ENCODE measurements at places on chromosomes 1 and 21.

DNA sequence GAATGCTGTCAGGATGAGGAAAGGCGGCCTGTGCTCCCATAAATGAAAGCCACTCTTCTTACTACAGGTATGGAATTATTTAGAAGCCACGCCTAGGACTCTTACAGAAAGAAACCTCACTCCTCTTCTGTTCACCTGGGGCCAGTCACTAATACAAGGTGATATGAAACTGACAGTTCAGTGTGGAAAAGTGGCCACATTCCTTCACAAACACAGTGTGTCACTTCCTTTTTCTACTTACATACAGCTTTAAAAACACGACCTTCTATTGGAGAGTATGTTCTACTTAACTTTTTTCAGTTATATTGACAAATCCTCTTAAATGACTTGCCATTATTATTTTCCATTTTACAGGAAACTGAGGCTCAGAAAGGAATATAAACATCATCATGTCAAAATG lies 163.1 kb downstream of the PCNX2 start:
- DNase-seq: no peak

DNA sequence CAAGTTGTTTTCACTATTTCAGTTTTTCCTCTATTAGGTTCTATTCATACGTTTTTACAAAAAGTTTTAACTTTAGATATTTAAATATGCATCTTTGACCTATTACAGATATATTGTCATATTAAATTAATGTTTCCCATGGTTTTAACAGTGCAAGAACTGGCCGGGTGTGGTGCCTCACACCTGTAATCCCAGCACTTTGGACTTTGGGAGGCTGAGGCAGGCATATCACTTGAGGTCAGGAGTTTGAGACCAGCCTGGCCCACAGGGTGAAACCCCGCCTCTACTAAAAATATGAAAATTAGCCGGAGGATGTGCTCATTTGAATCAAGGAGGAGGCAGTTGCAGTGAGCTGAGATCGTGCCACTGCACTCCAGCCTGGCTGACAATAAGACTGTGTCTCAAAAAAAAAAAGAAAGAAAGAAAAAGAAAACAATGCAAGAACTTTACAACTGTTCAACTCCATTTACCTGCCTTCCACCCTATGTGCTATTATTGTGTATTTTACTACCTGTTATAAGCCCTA lies 19.8 kb upstream of the TINAGL1 start:
- no peak for DNase-seq

DNA sequence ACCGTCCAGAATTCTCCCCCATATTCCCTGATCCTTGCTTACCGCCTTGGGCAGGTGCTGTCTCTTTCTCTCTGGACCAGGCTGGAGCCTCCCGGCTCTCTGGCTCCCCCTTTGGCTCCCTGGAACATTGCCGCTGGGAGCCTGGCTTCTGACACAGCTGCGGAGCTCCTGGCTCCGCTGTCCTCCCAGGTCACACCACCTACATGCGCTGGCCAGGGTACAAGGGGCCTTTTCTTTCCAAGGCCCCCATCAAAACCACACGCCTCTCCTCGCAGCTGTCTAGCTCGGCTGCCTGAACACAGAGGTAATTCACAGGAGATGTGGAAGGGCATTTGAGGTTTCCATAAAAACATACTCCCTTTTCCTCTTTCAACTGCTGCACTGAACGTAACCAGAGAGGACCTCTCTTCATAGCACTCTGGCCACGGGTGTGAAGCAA lies 7.5 kb upstream of the ZNF648 start:
- peak; percentile 64 for DNase-seq

DNA sequence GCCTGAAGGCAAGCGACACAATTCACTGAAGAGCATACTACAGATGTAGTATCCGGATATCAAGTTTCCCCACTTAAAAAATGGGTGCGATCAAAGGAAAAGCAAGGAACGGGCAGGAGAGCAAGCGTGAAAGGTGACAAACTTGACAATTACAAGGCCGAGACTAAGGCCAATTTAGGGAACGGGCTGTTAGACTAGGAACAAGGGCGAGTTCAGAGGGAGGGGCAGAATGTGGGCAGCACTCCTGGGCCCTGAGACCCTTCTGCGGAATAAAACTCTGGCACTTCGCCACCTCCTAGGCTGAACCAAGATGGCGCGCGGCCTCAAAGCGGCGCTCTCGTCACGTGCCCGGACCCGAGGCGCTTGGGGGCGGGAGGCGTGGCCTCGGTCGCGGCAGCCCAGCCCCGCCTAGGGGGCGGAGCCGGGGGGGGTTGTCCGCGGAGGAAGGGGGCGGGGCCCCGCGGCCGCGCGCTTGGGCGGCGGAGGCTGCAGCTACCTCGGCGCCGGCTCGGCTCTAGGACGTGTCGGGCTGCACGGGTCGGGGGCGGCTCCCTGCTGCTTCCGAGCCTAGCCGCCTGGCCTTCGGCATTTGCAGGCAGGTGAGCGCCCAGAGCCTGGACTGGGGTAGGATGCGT lies at the start of gene PPFIA4:
Gene PPFIA4 (plus strand): TSS at position 461 of the 635 bp plus-strand sequence. CDS start 12,518 bp downstream, outside the sequence.
- DNase-seq: peak; percentile 81

GRCh38 chr1:183652547-183653461 lies at the start of gene APOBEC4:
Gene APOBEC4, minus strand, starts transcription at chr1:183653316. Its CDS starts 4,535 bp downstream, at chr1:183648781.
- no peak for DNase-seq

- DNase-seq: no peak
Observed at GRCh38 chr1:21494196-21494595, 15.0 kb upstream of the ALPL start.

DNA sequence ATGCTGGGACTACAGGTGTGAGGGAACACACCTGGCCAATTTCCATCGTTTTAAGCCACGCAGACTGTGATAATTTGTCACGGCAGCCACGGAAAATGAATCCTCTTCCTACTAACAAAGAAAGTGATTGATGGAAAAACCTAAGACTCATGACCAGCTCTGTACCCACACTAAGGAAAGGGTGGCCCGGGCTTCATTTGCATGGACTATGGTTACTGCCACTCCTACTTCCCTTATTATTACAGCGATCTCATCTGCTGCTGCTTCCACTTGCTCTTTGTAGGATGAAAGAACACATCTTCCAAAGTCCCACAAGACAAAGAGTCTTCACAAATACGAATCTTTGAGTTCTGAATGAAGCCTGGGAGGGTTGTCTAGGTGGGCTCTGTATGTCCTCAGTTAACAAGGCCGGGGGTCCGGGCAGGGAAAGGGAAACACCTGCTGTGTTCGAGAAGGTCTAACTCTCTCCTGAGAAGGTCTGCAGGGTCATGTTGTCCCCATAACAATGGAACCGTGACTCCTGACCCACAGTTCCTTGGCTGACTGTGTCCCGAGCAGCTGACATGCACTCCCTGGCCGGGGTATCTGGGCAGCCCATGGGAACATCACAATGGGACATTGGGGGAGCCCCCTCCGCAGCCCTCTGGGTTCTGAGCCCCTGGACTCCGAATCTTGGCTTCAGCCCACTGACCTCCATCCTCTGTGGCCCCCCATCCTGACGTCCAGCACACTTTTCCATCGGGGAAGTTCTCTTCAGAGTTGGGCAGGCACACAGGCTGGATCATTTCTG lies 13.3 kb upstream of the TFF1 start:
- no peak for DNase-seq

DNA sequence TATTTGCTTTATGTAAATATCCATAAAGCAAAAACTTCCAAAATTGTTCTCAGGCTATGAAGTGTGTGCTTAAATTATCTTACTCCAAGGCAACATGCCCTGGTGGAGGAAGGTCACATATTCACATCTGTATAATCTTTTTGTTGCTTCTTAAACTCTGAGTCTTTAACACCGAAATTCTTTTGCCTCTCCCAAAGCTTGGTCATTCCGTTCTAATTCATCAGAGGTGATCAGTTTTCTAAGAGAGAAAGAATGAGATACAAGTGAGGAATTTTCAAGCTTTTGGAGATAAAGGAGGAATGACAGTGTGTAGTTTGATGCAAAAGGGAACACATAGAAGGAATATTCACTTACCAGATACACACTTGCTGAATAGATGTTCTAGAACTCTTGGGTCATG lies 561.7 kb downstream of the LTN1 start:
- DNase-seq: peak; percentile 75

- no peak for DNase-seq
Observed at GRCh38 chr1:167501515-167502191, 16.7 kb downstream of the CD247 start.

DNA sequence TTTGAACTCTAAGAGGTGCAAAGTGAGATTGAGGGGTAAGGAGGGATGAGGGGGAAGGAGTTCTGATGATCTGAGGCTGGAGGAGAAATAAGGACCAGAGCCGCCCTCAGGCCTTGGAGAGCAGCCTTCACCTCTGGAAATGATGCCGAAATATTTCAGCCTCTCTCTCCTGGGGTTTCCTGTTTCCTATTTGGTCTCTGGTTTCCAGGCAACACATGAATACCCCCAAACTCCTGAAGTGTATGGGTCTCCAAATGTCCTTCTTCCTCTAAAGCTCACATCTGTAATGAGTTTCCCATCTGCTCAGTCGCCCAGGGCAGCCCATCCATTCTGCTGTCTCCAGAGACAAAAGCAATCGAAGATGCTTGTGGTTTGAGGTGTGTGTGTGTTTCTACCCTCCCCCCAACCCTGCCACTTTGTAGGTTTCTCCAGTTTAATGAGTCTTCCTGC lies 52.0 kb upstream of the FAM20B start:
- no peak for DNase-seq

- no peak for DNase-seq
Observed at GRCh38 chr1:87106144-87106543, 191.7 kb downstream of the HS2ST1 start.

GRCh38 chr1:2953688-2954285 lies 67.5 kb upstream of the ACTRT2 start:
- DNase-seq: no peak

DNA sequence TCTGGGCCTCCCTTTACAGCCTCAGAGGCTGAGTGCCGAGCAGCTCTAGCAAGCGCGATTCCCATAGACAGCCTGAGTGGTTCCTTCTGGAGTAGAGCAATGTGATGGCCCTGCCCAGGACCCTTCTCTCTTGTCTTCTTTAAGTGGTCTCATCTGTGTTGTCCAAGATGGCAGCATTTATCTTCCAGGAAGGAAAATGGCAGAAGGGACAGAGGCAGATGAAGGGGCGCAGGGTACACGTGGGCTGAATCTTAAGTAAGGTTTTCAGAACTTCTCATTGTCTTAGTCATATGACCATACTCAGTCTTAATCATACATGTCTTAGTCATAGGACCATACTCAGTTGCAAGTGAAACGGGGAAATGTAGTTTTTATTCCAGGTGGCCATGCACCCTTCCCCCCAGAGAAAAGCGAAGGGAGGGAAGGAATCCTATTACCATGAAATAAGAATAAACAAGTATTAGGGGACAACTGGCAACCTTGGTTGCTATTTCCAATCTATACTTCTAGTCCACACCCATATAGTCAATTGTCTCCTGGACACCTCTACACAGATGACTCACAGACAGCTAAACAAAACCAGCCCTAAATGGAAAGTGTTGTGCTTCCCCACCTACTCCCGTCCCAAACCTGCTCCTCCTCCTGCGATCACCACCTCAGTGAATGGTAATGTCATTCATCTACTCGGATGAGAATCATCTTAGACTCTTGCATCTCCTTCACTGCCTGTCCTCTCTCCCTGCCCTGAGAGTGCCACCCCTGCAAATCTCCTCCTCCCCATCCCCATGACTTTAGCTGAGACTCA lies 13.3 kb downstream of the OVAAL start:
- no peak for DNase-seq

DNA sequence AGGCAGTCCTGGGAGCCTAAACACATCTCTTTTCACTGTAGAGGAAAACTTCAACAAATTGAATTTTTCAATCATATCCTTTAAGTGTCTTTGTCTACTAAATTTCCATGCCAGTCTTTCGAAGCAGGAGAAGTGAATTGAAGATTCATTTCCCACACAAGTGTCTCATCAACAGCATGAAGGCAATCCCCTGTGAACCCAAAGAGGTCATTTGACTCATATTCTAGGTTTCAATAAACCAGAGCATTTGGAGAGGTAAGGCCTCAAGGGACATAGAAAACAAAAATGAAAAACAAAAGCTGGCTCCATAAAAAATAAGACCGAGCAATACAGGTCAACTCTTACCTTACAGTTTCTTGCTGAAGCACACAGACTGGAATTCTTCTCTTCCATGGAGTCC lies 94.1 kb upstream of the ATP1B1 start:
- no peak for DNase-seq

GRCh38 chr1:217493290-217493689 lies 137.6 kb downstream of the GPATCH2 start:
- no peak for DNase-seq

- no peak for DNase-seq
Observed at GRCh38 chr1:221925947-221926346, 184.1 kb upstream of the DUSP10 start.

- peak; percentile 9 for DNase-seq
Observed at GRCh38 chr1:173333581-173333980, 126.5 kb upstream of the TNFSF4 start.

- no peak for DNase-seq
Observed at GRCh38 chr1:79326875-79327274, 320.3 kb upstream of the ADGRL4 start.

DNA sequence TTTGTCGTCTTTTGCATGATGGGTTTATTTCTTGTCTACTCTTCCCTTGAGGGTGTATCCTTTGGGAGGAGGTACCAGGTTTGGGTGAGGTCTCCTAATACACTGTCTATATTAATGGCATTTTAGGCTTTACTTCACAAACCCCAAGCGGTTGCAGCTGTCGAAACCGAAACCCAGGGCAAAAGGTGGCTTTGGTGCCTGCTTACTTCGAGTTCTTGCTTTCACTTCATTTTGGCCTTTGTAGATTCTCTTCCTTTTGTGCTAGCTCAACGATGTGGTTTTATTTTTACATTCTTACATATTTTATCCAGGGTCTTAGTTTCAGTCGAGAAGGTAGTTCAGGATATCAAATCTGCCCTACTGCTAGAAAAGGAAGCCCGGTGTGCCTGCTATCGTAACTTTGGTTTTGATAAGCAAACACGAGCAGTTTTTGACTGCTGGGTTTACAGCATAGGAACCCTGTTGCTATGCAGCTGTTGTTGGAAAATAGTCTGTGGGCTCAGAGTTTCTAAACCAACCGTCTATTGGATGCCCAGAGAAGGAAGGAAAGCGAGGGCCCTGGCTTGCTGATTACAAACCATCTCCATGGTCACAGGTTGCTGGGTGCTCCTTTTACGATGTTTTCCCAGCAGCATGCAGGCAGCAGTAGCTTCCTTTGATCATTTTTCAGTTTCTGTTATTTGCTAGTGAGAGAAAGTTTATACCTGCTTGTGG lies 9.8 kb upstream of the TSPAN2 start:
- DNase-seq: peak; percentile 19

DNA sequence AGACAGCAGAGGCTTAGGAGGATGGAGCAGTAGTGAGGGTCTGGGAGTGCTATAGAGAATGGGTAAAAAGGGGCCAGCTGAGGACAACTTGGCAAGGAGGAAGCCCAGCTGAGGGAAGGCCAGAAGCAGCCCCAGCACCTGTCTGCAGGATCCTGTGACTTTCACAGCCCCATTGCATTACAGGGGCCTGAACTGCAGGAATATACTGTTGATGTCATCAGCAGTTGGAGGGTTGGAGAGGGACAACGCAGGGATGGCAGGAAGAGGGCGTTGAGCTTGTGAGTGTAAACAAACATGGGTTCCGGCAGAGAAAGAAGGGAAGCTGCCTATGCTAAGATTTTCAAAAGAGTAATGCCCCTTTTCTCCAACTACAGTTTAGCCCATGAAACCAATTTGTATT lies 628.5 kb downstream of the SMYD3 start:
- DNase-seq: no peak

- peak; percentile 36 for DNase-seq
Observed at GRCh38 chr1:40530735-40531380, 579 bp upstream of the ZNF684 start.

Data from trophoblast cell (in vitro differentiated cells and primary cell).